ENCODE measurements at places on chromosomes 16 and 17.

- peak; percentile 40 for DNase-seq
Observed at GRCh38 chr17:39527220-39527813, 66.0 kb downstream of the CDK12 start.

DNA sequence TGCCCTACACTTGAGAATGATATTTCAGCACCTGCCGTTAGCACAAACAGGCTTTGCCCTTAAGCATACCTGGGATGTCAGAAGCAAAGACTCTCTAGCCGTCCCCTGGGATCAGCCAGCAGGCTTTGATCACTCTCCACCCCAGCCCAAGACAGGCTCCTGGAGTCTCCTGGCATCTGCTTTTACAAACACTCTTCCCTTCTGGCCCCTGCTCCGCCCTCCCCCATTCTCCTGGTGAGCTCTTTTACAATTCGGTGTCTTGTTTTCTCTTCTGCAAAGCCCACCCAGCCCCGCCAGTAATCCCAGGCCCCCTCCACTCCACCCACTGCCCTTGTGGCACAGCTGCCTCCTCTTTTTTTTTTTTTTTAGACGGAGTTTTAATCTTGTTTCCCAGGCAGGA lies 50.4 kb downstream of the KATNIP start:
- peak; percentile 28 for DNase-seq

DNA sequence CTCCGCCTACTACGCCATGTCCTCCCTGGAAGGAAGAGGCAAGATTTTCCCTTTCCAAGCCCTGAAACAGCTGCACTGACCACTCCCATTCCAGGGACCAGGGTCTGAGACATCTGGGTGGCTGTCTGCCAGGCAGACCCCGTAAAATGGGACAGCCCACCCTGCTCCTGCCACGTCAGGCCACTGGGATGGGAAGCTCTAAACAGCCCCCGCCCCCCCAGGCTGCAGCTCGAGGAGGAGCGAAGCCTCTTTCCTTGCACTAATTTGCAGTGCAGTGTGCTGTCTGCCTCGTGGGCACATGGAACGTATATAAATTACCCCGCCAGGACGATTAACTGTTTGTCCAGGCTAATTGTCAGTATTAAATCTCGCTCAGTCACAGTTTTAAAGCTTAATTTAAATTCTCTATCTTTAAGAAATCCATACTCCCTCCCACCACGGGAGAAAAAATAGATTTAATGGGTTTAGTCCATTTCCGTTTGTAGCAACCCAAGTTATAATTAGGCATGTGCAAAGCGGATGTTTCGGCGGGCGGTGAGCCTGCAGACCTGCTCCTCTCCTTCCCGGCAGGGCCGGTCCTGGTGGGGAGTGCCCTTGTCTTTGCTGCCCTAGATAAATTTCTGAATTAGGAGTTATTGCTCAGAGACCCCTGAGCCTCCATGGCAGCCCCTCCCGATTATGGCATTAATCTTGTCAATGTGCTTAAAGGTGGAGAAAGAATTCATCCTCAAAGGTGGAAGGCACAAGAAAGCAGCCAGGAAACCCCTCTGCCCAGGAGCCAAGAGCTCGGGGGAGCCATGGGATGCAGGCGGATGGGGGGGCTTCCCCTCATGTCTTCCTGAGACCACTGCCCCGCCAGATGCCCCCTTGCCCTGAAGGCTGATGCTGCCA lies 268.0 kb upstream of the TNRC6C start:
- peak; percentile 45 for DNase-seq

DNA sequence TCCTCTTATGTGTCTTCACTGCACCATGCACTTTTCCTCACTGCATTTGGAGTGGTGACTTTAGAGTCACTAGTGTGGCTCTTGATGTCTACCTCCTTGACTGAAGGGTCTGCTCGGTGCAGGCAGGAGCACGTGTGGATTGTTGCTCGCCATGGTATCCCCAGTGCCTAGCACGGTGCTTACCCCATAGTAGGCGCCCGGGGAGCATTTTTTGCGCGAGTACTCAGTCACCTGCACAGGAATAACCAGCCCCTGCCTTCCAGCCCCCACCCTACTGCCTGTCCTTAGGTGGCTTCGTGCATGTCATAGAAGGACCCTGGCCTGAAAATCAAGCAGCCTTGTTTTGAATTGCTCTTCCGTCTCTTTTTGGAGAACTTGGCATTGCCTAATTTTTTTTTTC lies 31.3 kb downstream of the CDRT15 start:
- DNase-seq, result no peak

GRCh38 chr17:57556320-57556719 lies 188.8 kb downstream of the CCDC182 start:
- DNase-seq, result no peak

DNA sequence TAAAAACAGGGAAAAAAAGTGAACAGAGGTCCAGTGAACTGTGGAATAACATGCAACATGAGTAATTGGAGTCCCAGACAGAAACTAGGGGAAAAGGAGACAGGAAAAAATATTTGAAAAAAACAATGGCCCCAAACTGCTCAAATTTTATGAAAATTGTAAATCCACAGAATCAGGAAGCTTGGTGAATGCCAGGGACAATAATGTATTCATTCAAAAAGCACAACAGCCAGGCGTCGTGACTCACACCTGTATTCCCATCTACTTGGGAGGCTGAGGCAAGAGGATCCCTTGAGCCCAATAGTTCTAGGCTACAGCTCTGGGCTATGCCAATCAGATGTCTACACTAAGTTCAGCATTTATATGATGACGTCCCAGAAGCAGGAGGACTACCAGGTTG lies 23.7 kb downstream of the NCOR1 start:
- DNase-seq, result no peak

DNA sequence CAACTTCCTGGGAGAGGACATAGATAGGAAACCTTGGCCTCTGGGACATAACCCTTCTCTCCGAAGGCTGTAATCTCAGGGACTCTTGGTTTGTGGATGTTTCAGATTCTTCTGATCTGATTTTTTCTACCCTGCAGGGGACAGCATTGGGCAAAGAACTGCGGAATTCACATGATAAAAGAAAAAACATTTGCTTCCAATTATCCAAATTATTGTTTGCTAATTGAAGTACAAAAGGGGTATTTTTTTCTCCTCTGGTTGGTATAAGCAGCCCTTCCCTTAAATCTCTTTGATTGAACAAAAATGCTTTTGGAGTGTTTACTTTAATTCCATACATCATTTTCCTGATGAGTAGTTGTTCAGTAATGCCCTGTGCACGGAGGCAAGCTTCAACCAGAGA lies 251.7 kb upstream of the IRX3 start:
- peak; percentile 51 for DNase-seq

Measured in NCI-H69 (cell line).